CD4-positive, alpha-beta T cell treated with Interleukin-2 at 100 ng/mL for 4 hours (primary cell): ENCODE measurements at places on chromosomes 5 and 9.

- DNase-seq = no peak
Observed at GRCh38 chr5:165538065-165538464, 2032.6 kb downstream of the MAT2B start.

DNA sequence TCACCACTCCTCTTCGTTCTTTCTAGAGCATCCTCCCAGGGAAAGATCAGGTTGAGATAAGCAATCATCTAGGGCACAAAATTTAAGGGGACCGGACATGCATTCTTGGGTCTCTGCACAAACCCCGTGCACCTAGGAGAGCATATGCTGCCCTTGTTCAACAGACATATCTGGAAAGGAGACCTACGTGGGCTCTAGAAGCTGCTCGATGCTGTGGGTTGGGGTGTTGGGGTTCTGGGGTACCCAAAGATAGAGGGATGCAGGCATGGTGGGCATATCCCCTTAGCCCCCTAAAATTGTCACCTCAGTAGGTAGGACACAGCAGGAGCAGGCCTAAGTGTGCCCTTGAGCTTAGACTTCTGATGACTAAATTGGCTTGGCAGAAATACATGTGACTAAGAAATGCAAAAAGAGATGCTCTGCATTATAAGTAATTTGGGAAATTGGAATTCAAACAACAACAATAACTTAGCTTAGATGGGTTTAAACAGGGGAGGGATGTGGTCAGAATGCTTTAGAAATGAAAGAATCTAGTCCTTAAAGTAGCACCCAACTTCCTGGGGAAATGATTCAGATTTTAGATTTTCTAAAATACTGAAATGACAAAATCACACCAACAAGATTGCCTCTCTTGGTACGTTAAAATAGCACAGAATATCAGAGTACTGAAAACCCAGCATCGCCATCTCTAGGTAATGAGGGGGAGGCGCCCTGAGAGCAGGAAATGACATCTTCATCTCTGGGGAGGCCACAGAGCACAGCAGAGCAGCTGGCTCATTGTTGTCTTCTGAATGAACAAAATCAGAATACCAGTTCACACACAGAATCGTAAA lies 172.3 kb downstream of the GNA14 start:
- DNase-seq = peak; percentile 36

GRCh38 chr5:32387211-32387610 lies 57.3 kb downstream of the ZFR start:
- no peak for DNase-seq

DNA sequence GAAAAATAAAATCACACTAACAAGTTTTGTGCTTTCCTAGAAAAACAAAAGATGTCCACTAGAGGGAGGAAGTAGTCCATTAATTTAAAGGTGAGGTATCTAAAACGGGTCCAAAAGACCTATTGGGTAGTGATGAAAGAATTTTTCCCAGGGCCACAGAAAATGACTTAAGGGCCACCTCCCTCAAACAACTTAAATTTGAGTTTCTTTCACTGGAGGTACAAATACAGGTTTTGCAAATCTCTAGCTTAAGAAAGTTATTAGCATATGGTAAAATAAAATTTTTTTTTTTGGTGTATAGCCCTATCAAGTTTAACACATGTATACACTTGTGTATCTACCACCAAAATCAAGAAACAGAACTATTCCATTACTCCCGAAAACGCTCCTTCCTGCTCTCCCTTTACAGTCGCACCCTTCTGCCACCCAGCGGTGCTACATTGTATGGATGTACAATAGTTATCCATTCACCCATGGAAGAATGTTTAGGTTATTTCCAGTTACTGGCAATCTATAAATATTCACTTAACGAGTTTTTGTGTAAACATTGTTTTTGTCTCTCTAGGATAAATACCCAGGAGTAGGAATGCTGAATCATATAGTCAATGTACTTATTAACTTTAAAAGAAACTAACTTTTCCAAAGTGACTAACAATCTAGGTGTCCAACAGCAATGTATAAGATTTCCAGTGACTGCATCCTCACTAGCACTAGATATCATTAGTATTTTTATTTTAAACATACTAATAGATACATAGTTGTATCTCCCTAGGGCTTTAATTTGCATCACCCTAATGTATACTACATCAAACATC lies 21.9 kb downstream of the DEPDC1B start:
- DNase-seq = peak; percentile 46

GRCh38 chr5:181042036-181042713 lies 2.1 kb downstream of the BTNL9 start:
- DNase-seq = no peak

GRCh38 chr5:141992349-141992963 lies 20.4 kb downstream of the GNPDA1 start:
- DNase-seq = peak; percentile 84

DNA sequence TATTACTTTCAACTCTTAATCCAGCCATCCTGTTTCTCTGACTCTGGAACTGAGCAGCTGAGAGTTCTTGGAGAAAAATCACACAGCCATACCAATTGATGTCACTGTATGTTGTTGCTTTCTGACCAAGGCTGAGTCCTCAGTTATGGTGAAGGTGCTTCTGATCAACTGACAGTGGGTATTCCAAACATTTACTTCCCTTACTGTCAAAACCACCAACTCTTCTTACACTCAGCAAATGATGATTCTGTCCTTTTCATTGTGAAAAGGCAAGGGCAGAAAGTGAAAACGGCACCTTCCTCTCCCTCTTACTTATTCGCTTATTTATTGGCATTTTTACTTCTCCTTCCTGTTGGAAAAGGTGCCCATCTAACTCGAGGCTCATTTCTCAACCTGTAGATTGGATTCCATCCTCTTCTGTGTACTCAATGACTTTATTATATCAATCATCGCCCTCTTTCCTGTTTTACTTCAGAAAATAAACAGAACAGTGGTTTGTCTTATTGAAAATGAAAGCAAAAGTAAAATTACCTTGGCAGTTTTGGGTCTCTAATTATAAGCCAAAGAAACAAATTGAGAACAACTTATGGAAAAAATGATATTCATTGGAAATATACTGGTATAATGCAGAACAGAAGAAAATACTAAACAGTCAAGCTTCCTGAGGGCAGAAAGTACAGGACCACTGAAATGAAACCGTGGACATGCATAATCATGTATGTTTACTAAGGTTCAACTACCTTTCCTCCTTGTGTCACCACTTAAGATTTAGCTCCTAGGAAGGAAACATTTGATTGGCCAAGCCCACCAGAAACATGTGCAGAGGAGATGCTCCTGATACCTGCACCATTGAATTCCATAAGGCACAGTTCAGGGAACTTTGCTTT lies 104.5 kb upstream of the CHD1 start:
- peak; percentile 38 for DNase-seq

DNA sequence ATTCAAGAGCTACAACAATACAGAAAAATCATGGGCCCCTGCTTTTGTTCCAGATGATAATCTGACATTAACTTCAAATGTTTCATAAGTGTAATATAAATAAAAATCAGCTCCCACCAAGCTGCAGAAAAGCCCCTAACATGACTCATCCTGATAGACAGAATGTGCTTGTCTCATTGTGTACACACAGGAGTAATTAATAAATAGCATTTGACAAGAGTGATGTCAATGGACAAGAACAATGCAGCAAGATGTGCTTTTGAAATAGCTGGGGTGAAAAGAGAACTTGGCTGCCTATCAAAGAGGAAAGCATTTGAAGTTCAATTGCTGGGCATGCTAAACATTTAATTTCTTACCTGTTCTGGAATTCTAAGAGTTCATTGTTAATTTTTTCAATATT lies 79.2 kb downstream of the DNAH5 start:
- DNase-seq = no peak

- DNase-seq = no peak
Observed at GRCh38 chr9:36877239-36877638, 156.8 kb downstream of the PAX5 start.

- DNase-seq = no peak
Observed at GRCh38 chr9:123087359-123087888, 54.0 kb downstream of the GPR21 start.

- DNase-seq = no peak
Observed at GRCh38 chr5:78734094-78734845, 85.7 kb upstream of the LHFPL2 start.

DNA sequence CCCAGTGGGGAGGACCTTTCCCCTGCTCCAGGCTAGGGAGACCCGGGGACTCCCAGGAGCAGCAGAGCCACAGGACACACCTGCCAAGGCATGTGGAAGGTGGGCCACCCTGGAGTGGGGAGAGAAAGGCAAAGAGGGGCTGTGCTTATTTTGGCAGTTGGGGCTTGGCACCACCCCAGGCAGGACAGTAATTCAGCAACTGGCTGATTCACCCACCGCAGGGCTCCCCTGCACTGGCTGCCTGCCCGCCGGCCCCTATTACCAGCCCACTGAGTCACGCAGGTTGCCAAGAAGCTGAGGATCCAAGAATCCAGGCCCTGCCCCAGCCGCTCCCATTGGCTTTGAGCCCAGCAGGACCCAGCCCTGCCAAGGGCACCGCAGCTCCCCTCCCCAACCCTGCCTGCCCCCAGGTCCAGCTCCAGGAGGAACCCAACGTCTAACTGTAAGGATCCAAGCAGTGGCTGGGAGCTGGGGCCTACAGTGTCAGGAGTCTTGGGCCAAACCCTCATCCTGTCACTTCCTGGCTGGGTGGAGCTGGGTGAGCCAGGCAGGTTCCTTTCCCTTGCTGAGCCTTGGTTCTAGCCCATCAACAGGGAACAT lies 14.2 kb upstream of the RALGDS start:
- peak; percentile 87 for DNase-seq

- DNase-seq = no peak
Observed at GRCh38 chr5:8676695-8677094, 807.7 kb downstream of the MTRR start.

GRCh38 chr9:108257382-108257781 lies 598.4 kb downstream of the ACTL7B start:
- DNase-seq = no peak

DNA sequence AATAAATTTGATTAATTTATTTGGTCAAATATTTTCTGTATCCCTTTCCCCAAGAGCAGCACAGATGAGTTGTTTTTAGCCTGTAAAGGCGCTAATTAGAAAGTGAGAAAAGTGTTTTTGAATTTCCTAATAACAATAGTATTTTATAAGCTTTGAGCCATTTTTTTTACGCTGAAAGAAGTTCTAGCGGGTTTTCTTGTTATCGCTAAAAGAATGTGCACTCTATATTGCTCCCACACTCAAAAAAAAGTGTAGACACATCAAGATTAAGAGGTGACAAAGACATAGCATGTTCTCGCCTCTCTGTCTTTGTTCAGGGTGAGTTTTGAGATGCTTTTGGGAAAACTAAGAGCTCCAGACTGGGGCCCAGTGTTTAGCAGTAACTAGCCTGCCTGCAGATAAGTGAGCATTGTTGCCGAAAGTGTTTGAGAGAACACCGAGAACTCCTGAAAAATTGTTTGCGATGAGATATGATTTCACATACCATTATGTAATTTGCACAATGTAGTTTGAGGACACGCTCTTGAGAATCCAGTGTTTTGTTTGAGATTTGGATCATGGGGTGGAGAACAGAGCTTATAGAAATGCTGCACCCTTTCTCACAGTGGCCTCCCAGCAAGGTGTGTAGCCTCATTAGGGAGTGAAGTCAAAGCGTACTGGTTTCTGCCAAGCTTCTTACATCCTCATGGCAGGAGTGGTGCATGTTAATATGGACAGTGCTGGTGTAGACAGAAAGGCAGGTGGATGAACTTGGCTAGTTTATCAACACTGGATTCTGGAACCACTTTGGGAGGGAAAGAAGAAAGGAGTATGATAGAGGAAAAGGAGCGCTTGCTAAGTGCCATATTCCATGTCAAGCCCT lies 1.5 kb downstream of the F2R start:
- DNase-seq = no peak

DNA sequence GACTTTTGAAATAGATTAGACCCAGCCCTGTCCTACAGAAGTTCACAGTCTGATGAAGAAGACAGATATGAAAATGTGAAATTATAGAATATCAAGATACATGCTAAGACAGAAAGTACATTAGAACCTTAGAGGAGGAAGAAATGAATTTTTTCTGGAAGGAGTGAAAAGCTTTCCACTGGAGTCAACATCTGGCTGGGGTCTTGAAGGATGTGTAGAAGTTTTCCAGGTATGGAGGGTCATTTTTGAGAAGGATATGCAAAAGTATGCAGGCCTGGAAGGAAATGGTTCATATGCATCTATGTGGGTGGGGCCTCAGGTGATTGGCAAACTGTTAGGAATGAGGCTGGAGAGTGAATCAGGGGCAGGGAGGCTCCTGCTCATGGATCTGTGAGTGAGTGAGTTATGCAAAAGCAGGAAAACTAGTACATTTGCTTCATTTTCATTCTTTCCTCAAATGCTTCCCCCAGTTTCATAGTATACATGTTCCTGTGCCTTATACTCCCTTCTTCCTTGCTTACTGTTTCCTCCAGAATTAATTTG lies 142.3 kb downstream of the GRIA1 start:
- no peak for DNase-seq

DNA sequence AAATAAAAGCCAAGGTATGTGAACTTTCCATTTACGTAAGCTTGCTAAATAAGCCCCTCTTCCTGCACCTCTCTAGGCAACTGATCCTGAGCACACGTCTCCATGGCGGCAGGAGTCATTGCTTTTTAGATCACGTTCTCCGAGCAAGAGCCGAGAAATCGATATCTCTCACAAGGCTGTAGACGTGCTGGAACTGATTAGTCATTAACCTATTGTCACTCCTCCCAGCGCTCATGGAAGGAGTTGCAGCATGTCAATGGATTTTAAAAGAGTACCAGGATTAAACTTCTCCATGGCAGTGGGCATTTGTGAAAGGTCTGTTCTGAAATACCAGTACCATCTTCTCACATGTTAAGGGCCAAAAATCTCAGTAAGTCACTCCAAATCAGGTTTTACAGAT lies 4.7 kb upstream of the ADCY2 start:
- no peak for DNase-seq

GRCh38 chr9:110880189-110880588 lies 158.1 kb downstream of the LPAR1 start:
- DNase-seq = no peak

DNA sequence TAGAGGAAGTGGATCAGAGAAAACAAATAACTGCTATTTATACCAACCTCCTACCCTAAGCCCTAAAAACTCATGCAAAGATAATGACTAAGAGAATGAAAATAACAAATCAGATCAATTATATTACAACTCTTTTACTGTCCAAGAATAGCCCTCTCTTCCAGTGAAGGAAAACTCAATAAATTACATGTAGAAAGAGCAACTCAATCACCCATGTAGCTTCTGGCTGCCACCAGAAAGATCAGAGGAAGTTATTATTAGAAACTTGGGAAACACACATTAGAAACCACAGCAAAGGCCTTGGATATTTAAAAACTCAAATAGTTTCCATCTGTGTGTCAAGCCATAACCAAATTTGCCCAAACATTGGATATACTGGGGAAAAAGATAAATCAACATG lies 134.0 kb upstream of the TARS1 start:
- DNase-seq = no peak

DNA sequence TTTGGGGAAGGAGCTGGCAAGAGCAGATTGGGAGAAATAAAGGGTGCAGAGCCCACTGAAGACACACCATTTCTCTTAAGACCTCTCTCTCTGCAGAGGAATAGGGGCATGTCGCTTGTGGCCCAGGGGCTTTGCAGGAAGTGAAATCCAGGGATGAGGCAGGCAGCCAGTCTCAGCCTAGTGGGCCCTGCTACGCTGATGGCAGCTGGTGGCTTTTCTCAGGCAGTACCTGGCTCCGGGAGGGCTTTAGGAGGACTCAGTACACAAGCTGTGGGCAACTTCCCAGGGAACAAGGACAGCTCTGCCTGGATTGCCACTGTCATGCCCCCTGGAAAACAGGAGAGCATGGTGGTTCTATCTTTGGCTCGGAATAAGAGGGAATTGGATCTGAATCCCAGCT lies 76.2 kb upstream of the NEURL1B start:
- DNase-seq = no peak

GRCh38 chr9:70283848-70284247 lies 25.1 kb downstream of the SMC5 start:
- no peak for DNase-seq

- DNase-seq = no peak
Observed at GRCh38 chr9:106526716-106527204, 336.2 kb upstream of the ZNF462 start.
